ENCODE measurements at places on chromosomes 11 and 22. TPM values are rescaled to one million over a fixed set of nuclear protein-coding genes. Genes with fewer than 3 reads are reported as not detected.

DNA sequence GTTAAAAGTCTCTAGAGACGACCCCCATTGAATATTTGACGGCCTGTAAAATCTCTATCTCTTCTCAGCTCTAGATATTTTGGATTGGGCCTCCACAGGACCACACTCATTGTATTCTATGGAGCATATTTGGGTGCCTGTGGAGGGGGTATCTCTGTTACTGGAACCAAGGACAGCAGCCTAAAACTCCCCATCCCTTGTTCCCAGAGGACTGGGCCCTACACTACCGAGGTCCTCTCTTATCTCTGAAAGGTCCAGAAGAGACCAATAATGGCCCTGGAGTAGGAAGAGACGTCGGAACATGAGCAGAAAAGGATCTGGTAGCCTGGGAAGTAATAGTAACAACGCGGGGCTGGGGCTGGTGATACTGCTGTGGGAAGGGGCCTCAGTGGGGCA, 542 bp downstream of the HPS4 start:
- DNase-seq: no peak

- no peak for DNase-seq
Observed at GRCh38 chr11:17209939-17210245, 2.1 kb upstream of the PIK3C2A start.

DNA sequence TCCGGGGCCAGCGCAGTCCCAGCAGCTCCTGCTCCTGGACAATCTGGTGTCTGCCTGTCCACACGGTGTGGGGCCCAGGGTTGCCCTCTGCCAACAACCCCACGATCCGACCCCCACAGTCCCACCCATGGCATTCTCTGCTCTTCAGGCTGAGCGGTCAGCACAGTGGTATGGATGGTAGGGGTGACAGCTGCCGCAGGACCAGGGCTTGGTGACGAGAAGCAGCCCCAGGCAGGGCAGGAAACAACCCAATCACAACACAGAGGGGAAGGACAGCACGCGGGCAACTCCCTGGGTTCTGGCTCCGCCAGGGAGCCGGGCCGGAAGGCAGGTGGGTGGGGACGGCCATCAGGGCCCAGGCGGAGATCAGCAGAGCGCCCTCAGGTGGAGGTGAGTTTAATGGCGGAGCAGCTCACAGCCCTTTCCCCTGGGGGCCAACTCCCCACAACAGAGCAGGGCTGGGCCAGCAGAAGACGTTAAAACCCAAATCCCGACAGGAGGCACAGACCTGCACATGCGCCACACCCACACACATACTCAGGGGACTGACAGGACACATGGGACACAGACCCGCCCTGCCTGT, 5.3 kb upstream of the CHADL start:
- no peak for DNase-seq

DNA sequence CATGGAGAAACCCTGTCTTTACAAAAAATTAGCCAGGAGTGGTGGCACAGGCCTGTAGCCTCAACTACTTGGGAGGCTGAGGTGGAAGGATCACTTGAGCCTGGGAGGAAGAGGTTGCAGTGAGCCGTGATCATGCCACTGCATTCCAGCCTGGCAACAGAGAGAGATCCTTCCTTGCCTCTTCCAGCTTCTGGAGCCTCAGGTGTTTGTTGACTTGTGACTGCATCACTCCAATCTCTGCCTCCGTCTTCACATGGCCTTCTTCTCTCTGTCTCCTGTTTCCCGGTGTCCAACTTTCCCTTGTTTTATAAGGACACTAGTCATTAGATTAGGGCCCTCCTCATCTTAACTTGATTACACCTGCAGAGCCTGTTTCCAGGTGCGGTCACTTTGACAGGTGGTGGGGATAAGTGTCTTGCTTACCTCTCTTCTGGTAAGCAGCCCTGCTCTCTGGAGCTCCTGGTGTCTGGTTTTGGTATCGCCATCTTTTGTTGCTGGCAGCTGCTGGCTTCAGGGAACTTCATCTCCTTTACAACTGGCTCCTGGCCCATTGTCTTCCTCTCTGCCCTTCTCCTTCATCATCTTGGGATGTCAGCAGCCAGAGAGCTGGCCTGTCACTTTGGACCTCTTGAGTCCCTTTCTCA, 8.2 kb upstream of the USP2 start:
- no peak for DNase-seq

DNA sequence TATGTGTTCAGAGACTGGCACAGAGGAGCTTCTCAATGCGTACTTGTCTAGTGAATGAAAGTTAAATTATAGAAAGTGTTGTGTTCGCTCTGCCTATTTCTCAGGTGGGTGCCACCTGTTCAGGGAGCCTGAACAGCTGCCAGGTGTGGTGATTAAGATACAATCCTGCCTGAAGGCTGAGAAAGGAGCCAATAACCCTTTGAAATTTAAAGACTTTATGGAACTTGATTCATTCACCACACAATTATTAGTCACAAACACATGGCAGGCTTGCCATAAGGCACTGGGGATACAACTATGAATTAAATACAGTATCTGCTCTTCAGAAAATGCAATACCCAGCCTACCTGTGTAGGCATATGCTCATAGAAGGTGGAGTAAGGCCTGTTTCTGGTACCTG, 92.9 kb upstream of the AMOTL1 start:
- DNase-seq: no peak

- DNase-seq: no peak
Observed at GRCh38 chr11:61846362-61847020, 18.4 kb downstream of the FADS2 start.

DNA sequence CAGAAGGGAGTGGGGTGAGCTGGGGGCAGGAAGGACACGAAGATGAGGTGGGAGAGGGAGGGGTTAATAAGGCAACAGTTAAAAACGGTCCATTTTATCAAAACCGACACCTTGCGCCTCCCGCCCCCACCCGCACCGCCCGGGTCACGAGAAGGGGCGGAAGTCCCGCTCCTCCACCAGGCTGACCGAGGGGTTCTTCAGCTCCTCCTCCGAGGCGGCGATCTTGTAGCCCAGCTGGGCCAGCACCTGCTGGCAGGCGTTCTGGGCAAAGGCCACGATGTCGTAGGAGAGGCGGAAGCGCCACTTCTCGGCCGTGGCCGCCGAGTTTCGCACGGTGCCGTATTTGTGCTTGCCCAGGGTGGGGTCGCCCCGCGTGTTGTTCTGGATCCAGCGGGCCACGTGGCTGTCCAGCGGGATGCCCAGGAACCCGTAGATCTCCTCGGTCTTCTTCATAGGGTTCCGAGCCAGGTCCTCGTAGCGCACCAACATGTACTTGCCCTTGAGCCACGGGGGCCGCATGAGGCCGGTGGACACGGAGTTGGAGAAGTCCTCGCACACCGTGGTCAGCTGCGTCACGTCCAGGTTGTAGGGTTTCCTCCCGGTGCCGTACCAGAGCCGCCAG, 15.8 kb downstream of the CHST1 start:
- no peak for DNase-seq

- DNase-seq: no peak
Observed at GRCh38 chr11:81394311-81394710, 1339.4 kb downstream of the FAM181B start.

DNA sequence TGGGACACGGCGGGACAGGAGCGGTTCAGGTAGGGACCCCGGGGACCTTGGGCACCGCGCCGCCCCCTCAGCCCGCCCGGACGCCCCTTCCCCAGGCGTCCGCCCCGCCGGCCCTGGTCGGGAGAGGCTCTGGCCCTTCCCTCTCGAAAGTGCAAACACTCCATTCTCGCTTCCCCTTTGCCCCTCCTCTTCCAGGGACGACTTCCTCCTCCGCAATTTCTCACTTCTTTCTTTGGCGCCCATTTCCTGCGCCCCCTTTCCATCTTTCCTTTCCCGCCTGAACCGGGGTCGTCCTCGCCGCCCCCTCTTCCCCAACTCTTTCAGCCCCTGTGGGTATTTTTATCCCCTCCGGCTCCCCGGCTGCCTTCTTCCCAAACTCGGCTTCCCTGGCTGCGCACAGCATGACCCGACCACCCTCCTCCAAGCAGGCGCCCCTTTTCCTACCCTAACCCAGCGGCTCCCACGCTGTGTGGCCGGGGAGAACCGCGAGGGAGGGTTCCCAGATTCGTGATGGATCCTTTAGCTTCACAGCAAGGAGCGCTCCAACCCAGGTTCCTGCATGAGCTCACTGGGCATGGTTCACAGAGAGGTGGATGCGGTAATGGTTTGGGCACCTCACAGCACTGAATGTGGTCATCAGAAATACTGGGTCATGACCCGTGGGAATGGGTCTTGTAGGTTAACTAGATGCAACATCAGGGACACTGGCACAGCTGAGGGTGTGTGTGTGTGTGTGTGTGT, 689 bp downstream of the RAB39A start:
- DNase-seq: no peak

GRCh38 chr11:62489204-62489603, 57.4 kb downstream of the AHNAK start:
- no peak for DNase-seq

- no peak for DNase-seq
Observed at GRCh38 chr11:73961321-73961720, 10.5 kb downstream of the DNAJB13 start.

DNA sequence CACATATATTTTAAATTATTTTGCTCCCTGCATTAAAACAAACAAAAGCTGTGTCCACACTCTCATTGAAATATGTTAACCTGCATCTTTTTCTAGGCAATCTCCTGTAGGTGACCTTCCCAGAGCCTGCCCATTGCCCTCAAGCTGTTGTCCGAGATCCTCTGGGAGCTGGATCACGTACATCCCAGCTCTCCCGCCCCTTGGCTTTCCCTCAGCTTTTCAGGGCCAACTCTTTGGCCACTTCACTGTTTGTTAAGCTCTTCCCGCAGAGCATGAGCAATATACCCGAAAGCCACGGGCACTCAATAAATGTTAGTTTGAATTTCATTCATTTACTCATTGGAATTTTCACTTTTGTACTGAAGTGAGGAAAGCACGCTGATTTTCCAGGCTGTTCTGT, 32.2 kb downstream of the ELMOD1 start:
- DNase-seq: no peak

- no peak for DNase-seq
Observed at GRCh38 chr11:111407652-111408051, 28.6 kb upstream of the POU2AF1 start.

GRCh38 chr11:114190630-114191029, 105.6 kb upstream of the NNMT start:
- no peak for DNase-seq

DNA sequence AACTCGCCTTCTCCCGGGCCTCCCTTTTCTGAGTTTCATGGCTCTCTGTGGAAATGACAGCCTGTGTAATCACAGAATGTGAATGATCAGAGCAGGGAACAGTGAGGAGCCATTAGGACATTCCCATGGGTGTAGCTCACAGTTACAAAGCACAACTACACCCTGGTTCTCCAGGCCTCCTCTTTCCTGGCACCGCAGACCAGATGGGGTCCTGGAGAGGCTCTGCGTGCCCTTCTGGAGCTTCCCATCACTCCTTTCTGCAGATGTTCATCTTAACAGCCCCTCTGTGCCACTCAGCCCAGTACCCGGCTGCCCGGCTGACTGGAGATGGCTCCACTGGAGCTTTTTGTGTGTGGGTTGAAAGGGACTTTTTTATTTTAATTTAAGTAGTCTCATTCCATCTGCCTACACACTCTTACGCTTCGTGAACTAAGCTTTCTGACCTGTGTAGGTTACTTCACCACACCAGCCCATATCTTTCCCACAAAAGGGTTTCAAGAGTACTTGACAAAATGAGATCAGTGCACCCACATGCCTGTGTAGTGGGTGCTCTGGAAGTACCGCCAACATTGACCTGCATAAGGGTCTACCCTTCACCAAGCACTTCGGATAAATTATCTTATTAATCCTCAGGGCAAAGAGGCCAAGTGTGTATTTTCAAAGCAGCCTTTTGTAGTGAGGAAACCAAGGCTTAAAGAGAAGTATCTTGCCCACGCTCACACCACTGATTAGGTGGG, 29.8 kb downstream of the SREBF2 start:
- DNase-seq: no peak

DNA sequence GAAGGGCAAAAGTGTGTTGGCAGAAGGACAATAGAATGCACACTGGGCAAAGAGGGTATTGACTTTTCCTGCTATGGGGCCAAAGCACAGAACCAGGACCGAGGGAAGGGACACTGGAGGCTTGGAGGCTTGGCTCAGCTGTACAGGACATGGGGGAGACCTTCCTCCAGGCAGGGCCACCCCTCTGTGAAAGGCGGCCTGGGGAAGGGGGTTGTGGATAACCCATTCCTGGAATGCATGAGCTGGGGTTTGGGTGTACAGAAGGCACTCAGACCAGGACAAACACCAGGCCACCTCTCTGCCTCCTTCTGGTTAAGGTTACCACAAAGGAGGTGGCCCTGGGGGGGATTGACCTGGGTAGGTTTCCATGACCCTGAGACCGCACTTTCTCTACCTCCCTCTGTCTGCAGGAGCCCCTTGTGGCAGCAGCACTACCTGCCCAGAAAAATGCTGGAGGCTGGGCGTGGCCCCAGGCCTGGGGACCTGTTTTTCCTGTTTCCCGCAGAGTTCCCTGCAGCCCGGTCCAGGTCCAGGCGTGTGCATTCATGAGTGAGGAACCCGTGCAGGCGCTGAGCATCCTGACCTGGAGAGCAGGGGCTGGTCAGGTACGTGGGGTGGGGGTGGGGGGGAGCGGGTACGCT, 9.6 kb downstream of the P2RY2 start:
- no peak for DNase-seq

GRCh38 chr11:37353192-37353591, 755.2 kb upstream of the RAG2 start:
- DNase-seq: no peak

- no peak for DNase-seq
Observed at GRCh38 chr22:48807155-48807554, 1020.5 kb downstream of the BRD1 start.

DDI1 gene
- not detected for total RNA-seq

RNF215 gene
- total RNA-seq: 28.0 TPM

GLYAT gene
- total RNA-seq: not detected

CCDC89 gene
- total RNA-seq: not detected

SLC5A1 gene
- not detected for total RNA-seq

OR8D1 gene
- total RNA-seq: not detected

FGF4 gene
- total RNA-seq: not detected

NRGN gene
- 5.8 TPM for total RNA-seq

IFITM1 gene
- 15.7 TPM for total RNA-seq
